ENCODE measurements at places on chromosomes 1 and 21. TPM values are rescaled to one million over a fixed set of nuclear protein-coding genes. Genes with fewer than 3 reads are reported as not detected.

DNA sequence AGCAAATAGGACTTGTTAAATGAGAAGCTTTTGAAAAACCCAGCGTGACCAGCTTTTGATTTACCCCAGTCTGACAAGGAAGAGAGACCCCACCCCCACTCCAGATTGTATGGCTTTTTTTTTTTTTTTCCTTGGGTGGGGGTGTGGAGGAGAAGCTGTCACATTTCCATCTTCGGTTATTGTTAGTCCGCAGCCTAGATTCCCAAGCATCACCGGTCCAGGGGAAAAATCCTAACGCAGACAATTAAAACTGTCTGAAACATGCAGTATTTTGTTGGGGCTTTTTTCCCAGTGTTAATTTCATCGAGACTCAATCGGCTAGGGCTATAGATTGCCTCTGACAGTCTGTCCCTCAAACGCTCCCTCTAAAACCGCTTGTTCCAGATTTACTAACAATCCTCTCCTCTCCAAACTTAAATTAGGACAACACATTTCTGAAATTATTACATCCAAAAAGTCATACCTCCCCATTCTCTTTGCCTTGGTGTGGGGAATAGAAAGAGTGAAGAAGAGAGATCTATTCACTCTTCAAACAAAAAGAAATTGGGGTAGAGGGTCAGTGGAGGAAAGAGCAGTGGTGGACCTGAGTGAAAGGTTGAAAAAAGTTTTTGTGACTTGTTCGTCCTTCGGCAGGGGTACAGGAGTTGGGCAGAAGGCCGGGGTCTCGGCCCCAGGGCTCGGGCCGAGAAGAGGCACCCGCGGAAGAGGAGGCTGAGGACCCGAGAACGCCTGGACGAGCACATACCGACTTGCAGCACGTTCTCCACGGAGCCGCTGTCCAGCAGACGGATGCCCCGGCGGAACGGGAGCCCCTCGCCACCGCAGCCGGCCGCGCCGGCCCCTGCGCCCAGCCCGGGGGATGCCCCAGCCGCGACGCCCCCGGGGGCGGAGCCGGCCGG, 1.1 kb downstream of the ZSWIM5 start:
- no peaks in the 10 kb centered on the region for H3K36me3 ChIP-seq
- H3K4me1 ChIP-seq: peaks cover 11% of the 10 kb centered on the region
- no peak for DNase-seq
- peaks cover 42% of the 10 kb centered on the region for H3K27me3 ChIP-seq

DNA sequence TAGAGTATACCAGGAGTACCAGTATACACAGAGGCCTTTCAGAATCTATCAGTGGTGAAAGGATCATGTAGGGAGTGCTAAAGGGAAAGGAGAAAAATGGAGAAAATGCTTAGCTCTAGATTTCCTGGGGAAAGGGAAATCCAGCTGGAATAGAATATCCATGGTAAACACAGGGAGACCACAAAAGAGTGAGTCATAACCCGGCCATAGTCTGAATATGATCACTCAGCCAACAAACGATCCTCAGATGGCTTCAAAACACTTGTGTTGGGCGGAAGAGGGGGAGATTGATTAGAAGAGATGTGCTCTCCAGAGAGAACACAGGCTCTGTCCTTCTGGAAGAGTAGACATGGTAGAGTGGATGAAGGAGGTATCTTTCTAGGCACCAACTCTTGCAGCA, 180.6 kb downstream of the PAPPA2 start:
- no peak overlapping the region for H3K4me3 ChIP-seq
- H3K27me3 ChIP-seq: no peaks in the 10 kb centered on the region
- DNase-seq: no peak
- H3K36me3 ChIP-seq: no peaks in the 10 kb centered on the region

DNA sequence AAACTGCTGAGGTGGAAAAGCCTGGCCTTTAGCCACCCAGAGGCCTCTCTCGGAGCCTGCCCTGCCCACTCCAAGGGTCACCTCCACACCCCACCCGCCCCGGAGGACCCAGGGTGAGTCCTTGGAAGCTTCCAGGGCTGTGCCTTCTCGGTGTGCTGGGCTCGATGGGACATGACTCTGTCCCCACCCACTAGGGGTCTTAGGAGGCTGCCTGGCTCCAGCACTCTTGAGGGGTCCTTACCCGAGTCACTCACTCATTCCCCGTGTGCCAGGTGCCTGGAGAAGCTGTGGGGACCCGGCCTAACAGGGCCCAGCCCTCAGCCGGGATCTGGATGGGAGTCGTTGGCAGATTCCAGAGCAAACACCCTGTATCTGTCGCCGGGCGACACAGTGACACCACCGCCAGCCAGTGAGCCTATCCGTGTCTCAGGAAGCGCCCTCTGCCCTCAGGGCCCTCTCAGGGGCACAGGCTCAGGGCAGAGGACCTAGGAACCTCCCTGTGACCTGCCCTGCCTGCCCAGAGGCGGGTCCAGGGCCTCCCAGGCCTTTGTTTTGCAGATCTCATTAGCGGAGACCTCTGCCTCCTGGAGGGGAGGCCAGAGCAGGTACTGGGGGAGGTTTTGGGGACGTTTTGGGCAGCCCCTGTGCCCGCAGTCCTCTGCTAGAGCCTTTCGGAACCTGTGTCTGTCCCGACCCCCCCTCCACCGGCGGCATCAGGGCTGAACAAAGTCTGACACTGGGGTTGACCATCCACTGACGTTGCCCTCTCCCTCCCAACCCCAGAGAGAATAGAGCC, 3.1 kb upstream of the PRKCZ start:
- H3K27me3 ChIP-seq: no peaks in the 10 kb centered on the region
- peaks cover 33% of the 10 kb centered on the region for H3K4me1 ChIP-seq
- no peaks in the 10 kb centered on the region for H3K36me3 ChIP-seq
- H3K4me3 ChIP-seq: no peak overlapping the region

DNA sequence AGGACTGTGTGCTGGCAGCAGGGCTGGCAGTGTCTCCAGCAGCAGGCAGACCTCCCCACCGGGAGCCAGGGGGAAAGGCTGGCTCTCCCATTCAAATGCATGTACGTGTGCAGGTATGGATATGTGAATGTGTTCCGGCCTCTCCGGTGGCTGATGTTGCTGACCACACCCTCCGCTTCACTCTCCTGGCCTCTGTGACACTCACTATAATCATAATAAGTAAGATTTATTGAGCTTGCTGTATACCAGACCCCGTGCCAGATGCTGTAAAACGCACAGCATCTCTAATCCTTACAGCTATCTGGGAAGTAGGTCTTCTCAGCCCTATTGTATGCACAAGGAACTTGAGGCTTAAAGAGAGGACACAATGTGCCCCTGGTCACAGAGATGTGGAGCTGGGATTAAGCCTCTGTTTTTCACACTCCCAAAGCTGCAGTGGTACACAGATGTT, 20.5 kb upstream of the ARTN start:
- no peak overlapping the region for H3K4me3 ChIP-seq
- H3K27me3 ChIP-seq: no peaks in the 10 kb centered on the region
- H3K4me1 ChIP-seq: no peaks in the 10 kb centered on the region
- no peak for DNase-seq
- H3K27ac ChIP-seq: no peak overlapping the region

DNA sequence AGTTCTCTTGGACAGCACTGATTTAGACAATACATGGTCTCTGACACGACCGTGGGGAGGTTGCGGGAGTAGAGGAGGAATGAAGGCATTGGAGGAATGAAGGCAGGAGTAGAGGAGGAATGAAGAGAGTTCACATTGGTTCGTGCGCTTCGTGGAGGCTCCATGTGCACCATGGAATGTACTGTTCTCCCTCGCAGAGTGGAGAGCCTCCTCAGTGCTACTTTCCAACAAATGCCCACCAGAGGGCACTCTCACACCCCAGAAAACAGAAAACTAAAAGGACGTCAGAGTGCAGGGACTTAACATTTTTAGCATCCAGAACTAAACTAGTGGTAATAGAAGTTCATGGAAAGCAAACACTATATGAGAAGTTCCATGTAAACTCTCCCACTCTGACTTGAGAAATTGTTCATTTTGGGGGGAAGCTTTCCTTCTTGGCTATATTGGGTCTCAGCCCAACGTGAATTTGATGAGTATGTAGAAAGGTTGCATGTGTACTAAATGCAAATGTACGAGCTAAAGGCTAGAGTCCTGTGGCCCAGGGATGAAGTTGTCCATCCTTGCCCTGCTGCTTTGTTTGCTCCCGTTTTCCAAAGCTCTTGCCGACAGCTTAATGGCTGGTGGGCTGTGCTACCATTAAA, 211.6 kb downstream of the LMX1A start:
- H3K36me3 ChIP-seq: no peaks in the 10 kb centered on the region
- peak; percentile 38 for DNase-seq
- no peaks in the 10 kb centered on the region for H3K27me3 ChIP-seq
- no peak overlapping the region for H3K27ac ChIP-seq
- H3K4me1 ChIP-seq: no peaks in the 10 kb centered on the region

GRCh38 chr1:32386676-32387392, 7.4 kb downstream of the BSDC1 start:
- no peak overlapping the region for H3K27ac ChIP-seq
- no peak for DNase-seq
- H3K4me1 ChIP-seq: no peaks in the 10 kb centered on the region
- no peak overlapping the region for H3K4me3 ChIP-seq
- peaks cover 74% of the 10 kb centered on the region for H3K36me3 ChIP-seq

DNA sequence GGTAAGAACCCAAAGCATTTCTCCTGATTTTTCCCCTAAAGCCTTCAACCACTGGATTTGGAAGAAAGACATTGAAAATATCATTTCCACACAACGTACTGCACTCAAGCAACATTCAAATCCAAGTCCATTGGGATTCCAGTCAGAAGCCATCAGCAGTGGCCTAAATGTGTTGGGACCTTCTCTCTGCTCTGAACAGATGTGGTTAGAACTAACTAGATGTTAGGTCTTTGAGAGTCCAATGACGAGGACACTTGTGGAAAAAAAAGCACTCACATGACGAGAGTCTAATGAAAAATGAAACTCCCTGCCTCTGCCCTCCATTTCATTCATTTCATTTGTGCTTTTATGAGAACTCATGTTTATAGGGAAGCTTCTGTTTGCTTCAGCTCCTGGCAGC, 382.3 kb downstream of the SIPA1L2 start:
- peaks cover 4% of the 10 kb centered on the region for H3K27me3 ChIP-seq
- H3K4me3 ChIP-seq: no peak overlapping the region
- H3K36me3 ChIP-seq: no peaks in the 10 kb centered on the region
- no peak overlapping the region for H3K27ac ChIP-seq
- DNase-seq: no peak

DNA sequence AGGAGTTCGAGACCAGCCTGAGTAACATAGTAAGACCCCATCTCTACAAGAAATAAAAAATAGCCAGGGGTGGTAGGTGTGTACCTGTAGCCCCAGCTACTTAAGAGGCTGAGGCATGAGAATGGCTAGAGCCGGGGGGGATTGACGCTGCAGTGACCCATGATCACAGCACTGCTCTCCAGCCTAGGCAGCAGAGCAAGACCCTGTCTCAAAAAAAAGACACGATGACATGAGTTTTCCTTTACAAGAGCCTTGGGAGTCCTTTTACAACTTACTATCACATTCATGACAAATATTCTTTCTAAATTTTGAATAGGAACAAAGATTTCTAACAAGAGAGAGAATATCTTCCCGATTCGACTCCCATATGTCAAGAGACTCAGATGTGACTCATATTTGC, 3.3 kb upstream of the BRWD1 start:
- DNase-seq: no peak
- no peaks in the 10 kb centered on the region for H3K27me3 ChIP-seq
- no peak overlapping the region for H3K27ac ChIP-seq
- peaks cover 22% of the 10 kb centered on the region for H3K4me1 ChIP-seq
- no peaks in the 10 kb centered on the region for H3K36me3 ChIP-seq

Gene TEX38
- not detected for total RNA-seq
